ENCODE measurements at places on chromosomes 1 and 21.

- no peak for DNase-seq
Observed at GRCh38 chr1:190711069-190711468, 233.4 kb upstream of the BRINP3 start.

GRCh38 chr21:42865776-42866160 is 13.6 kb downstream of the WDR4 start:
- peak; percentile 93 for DNase-seq

GRCh38 chr1:43540653-43541071 is 10.0 kb downstream of the PTPRF start:
- DNase-seq = no peak

GRCh38 chr1:109895720-109896504 is 14.7 kb upstream of the CSF1 start:
- no peak for DNase-seq
